ENCODE measurements at places on chromosomes 16 and 17.

GRCh38 chr17:10702574-10702973, 5.2 kb downstream of the ADPRM start:
- DNase-seq = no peak

DNA sequence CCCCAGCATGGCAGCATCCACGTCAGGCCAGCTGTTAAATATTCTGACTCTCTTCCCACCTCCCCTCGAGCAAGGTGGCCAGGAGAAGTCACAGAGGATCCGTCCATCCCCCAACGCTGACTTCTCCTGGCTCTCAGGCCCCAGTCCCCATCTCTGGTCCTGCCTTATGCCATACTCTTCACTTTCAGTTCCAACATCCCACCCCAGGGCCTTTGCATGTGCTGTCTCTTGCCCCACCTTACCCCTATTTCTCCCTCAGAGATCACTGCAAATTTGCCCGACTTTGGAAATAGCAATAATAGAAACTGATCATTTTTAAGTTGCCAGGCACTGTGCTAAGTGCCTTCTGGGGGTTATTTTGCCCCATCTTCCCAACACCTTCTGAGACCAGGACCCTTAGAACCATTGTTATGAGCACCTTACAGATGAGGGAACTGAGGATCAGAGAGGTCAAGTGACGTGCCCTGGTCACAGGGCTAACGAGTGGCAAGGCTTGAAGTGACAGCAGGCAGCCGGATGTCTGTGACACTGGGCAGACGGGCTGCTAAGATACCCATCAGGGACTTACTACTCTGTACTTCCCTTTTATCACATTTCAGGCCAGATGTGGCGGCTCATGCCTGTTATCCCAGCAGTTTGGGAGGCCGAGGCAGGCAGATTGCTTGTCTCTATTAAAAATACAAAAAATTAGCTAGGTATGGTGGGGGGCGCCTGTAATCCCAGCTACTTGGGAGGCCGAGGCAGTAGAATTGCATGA, 17.7 kb downstream of the HID1 start:
- no peak for DNase-seq

- no peak for DNase-seq
Observed at GRCh38 chr16:16960785-16961184, 510.0 kb downstream of the XYLT1 start.

DNA sequence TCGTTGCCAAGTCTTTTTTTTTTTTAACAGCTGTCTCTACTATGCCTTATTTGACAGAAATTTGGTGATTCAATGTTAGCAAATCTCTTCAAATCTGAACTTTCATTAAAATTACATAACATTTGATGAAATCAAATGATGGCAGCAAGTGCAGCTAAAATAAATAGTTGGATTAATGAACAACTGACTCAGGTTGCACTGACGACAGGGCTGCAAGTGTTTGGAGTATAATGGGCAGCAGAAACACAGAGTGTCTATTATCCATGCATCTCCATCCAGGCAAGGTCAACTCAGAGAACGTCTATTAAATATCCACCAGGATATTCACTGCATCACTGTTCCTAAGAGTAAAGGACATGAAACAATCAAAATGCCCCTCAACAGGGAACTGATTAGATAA, 109.8 kb downstream of the SLC39A11 start:
- DNase-seq = no peak

- no peak for DNase-seq
Observed at GRCh38 chr17:74749279-74750038, 1.0 kb downstream of the NHERF1 start.

DNA sequence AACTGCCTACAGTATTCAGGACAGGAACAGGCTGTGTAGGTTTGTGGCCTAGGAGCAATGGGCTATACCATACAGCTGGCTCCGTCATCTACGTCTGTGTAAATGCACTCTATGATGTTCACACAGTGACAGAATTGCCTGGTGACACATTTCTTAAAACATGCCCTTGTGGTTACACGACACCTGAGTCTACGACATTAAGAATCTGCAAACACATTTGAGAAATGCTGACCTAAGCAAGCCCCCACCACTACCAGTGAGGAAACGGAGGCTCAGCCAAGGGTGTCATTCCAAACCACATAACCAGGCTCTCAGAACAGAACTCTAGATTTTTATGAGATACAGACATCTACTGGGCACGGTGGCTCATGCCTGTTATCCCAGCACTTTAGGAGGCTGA, 23.5 kb downstream of the USP36 start:
- no peak for DNase-seq

- DNase-seq = no peak
Observed at GRCh38 chr17:17467016-17467415, 9.8 kb upstream of the MED9 start.

GRCh38 chr17:33198954-33199353, 94.1 kb downstream of the ASIC2 start:
- DNase-seq = no peak

GRCh38 chr16:75102595-75102994, 14.0 kb downstream of the LDHD start:
- DNase-seq = no peak

DNA sequence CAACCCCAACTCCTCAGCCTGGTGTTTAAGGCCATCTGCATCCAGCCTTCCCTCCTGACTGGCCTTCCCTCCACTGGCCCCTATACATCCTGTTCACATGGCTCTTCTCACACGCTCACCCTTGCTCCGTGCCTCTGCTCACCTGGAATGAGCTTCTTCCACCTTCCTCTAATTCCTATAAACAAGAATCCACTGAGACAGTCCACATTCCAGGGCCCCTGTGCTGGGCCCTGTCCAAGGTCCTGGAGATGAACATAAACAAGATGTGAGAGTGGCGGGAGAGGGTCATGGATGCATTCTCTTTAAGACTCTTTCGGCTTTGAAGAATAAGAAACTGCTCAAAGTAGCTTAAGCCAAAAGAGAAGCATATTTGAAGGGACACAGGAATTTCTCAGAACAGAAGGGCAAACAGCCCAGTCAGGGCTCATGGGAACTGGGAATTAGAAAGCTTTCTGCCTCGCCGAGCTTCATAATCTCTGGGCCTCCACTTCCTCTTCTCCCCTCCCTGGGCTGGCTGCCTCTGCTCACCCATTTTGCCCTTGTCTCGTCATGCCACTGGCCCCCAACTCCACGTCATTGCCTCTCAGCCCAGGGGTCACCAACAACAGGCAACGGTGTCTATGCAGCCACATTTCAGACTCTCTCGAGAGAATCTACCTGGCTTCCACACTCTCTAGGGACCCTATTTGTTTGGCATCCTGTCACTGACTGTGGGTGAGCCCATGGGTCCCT, 13.5 kb downstream of the SPPL2C start:
- no peak for DNase-seq

GRCh38 chr17:69061721-69062556, 1.2 kb upstream of the ABCA9 start:
- no peak for DNase-seq
